ENCODE measurements at places on chromosomes 4 and X. TPM values are rescaled to one million over a fixed set of nuclear protein-coding genes. Genes with fewer than 3 reads are reported as not detected.

GRCh38 chr4:86910369-86910768 lies 18.1 kb upstream of the C4orf36 start:
- no peak for DNase-seq

NMU gene
- total RNA-seq = not detected

DNA sequence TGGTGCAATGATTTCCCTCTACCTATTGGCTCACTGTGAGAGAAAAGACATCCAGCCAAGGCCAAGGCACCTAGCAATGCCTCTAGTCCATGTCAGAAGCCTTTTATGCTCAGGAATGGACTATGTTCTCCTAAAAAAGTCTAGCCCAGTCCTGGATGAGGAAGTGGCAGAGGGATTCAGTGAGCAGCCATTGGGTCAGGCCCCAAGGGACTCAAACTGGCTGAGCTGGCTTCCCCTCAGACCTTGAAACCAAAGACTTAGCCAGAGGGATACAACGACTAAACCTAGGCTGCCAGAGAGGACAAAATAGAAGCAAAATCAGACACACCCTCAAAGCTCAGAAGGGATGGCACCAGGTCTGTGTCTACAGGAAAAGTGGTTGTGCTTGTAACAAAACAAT lies 49.1 kb downstream of the ARHGEF9 start:
- DNase-seq = no peak

NHSL2 gene
- 2.9 TPM for total RNA-seq

DNA sequence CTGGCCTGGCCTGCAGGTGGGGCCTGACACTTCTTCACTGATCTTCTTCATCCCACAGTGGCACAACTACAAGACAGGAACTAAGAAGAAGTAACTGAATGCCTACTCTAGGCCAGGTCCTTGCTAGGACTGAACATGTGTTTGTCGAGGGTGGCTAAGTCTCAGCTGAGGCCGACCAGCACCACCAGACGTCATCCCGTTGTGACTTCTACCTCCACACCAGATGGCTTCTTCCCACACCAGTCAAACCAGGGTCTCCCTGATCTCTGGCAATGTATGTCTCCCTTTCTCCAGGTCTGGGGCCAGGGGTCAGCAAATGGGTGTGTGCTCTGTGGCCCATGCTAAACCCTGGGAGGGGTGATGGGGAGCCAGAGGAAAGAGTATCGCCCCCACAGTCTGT lies 40.2 kb downstream of the PJA1 start:
- DNase-seq = no peak

DNA sequence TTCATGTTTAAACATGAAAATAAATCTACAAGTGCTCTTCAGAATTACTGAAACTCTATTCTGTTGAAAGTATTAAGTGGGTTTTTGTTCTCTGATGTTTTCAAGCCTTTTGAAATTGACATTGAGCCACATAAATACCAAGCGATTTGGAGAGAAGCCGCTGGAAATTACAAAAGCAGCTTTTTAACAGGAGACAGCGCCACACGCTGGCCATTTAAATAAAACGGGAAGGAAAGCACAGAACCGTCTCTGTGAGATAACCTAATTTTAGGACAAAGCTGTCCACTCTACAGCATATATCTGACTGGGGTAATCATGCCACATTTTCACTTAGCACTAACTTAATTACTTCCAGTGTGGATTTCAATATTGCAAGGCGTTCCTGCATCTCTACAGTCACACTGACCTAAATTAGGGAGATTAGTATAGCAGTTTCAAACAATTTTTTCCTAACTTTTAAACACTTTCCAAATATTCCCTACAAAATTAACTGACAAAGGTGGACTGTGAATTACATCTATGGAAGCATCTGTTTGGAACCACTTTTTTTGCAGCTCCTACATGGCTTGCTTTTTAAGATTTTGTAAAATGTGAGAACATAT lies 6.8 kb upstream of the ANOS1 start:
- DNase-seq = peak; percentile 63

GRCh38 chr4:56342746-56343145 lies 44.5 kb downstream of the AASDH start:
- no peak for DNase-seq

ZNF141 gene
- total RNA-seq = 24.1 TPM

GRCh38 chr4:102862016-102862415 lies 6.8 kb upstream of the CISD2 start:
- DNase-seq = no peak

DNA sequence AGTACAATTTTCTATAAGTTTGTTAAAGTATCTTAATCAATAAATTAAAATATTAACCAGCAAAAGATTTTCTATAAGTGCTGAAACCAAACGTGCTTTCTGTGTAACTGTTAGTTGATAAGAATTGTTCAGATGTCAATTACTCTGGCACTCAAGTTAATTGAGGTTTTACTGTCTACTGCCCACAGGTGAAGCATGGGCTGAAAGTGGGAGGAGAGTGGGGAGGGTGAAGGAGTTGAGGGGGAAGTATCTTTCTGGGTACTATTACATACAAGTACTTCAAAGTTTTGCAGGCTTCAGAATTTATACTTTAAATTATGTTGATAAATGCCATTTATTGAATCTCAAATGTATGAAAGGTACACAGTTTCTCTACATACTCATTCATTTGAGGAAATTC lies 19.1 kb upstream of the CXCL3 start:
- no peak for DNase-seq

DNA sequence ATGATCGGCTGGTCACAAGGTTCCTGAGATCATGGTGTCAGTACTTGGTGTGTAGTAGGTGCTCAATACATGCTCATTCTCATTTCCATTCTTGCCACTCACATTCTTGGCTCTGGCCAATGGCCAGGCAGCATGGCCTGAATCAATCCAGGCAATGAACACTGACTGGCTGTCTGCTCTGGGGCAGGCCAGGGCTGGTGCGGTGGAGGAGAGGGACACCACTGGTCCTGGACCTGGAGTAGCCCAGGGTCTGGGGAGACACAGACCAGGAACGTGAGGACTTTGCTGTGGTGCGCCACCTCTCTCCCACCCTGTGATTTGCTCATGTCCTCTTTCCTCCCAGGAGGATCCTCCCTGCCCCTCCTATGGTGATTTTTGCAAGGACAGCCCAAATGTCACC lies 119.4 kb downstream of the PSAPL1 start:
- no peak for DNase-seq

DNA sequence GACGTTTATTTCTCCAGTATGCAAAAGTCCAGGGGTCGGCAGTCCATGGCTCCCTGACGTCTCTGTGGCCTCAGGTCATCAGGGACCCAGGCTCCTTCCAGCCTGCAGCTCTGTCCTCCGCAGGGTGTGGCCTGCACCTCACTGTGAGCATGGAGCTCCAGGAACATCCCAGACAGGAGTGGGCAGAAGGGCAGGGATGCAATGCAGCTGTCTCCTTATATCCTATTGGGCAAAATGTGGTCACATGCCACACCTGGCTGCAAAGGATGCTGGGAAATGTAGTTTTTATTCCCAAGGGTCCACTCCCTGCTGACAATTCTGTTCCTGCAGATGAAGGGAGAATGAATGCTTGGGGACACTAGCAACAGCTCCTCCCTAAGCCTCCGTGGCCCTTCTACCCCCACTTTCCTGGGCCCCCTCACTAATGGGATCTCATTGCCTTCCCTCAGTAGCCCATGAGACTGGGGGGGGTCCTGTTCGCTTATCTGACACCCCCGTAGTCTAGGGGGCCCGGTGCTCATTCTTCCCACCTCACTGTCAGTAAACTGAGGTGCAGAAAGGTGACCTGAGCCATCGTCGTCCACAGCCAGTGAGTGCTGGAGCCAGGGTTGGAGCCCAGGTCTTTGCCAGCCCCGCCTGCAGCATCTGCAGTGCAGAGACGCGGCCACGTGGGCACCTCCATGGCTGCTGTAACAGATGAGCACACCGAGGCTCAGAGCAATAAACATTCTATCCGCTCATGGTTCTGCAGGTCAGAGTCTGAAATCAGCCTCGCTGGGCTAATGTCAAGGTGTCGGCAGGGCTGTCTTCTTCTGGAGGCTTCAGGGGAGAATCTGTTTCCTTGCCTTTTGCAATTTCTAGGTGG lies 5.9 kb upstream of the GRPEL1 start:
- no peak for DNase-seq

DNA sequence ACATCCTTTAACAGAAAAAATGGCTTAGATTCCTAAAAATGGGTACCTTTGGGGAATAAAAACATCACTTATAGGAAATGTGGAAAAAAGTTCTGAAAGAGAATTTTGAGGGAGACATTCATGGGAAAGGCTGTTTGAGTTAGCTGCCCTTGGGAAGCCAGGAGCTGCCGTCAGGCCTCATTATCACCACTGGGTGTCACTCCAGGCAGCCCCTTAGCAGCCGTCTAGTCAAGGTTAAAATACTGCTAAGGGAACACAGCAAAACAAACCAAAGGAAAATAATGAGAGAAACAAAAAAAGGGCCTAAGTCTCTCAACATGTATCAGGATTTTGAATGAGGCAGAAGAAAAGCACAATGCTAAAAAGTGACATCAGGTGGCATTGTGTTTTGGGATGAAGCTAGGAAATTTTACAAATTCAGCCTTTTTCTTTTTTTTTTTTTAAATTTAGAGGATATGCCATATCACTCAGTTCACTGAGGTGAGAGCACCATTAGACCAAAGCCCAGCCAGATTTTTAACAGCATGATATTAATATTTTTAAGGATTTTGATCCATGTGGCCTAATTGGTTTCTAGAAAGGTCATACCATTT lies 235.3 kb downstream of the GPAT3 start:
- peak; percentile 45 for DNase-seq

DMRTC1 gene
- not detected for total RNA-seq

- DNase-seq = peak; percentile 13
These were observed 30.7 kb downstream of the MSN start for GRCh38 chrX:65697915-65698796.

DNA sequence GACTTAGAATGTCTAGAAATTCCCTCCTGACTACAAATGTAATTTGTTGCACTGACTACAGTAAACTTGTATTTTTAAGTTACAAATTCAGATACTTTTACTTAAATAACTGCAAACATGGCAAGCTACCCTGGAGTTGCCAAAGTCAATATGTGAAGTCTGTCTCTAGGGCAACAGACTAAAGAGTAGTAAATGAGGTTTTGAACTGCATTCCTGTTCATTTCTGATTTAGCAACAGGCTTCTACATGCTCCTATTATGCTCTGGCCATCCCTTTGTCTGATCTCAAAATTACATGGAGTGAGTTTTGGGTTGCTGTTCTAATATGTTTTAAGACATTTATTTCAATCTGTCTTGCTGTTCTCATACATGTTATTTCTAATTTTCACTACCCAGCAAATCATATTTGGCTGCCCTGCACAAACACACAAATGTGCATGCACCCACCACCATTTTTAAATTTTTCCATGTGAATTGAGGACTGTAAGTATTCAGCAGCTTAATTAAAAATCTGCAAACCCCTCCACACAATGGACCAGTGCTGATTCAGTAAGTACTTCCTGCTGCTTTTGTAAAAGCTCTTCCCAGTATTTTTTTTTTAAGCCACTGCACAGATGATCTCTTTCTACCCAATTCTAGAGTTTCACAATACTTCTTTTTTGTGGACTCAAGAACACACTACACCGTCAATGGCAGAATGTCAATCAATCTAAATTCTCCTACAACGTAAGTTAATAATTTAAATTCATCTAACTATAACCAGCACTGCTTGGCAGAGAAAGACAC lies 26.7 kb downstream of the SH3RF1 start:
- no peak for DNase-seq

- no peak for DNase-seq
These were observed 440.4 kb upstream of the ZFP42 start for GRCh38 chr4:187555174-187555573.

DNA sequence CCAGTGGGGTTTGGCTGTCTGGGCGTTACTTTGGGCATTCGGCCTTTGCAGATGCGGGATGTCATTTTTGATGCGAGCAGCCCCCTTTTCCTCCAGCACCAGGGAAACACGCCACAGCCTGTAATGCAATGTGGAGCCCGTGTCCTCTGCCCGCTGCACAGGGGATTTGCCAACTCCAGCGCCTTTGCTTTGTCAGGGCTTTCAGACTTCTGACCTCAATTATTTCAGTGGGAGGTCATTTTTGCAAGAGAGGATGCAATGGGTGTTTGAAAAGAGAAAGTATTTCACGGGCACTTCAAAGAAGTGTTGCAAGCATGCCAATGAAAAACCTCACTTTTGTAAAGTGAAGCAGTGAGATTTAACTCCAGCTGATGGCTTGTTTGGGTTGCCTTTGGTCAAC lies 11.5 kb downstream of the CLCN4 start:
- DNase-seq = no peak

DNA sequence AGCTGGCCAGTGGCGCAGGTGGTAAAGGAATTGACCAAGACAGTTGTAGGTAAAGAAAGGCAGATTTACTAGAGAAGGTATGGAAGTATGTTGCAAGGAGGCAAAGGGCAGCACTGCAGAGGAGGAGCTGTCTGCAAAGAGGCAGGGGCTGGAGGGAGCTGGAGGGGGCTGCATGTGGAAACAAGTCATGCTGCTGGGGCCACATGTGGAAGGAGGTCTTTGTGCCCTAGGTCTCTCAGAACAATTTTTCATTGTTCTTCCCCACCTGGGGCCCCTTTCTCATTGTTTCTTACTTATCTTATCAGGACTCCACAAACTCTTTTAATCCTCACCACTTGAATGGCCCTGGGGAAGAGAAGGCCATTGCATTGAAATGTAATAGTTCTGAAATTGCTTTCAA lies 144.8 kb upstream of the PLAC1 start:
- DNase-seq = no peak

MAGEA9B gene
- total RNA-seq = not detected

DNA sequence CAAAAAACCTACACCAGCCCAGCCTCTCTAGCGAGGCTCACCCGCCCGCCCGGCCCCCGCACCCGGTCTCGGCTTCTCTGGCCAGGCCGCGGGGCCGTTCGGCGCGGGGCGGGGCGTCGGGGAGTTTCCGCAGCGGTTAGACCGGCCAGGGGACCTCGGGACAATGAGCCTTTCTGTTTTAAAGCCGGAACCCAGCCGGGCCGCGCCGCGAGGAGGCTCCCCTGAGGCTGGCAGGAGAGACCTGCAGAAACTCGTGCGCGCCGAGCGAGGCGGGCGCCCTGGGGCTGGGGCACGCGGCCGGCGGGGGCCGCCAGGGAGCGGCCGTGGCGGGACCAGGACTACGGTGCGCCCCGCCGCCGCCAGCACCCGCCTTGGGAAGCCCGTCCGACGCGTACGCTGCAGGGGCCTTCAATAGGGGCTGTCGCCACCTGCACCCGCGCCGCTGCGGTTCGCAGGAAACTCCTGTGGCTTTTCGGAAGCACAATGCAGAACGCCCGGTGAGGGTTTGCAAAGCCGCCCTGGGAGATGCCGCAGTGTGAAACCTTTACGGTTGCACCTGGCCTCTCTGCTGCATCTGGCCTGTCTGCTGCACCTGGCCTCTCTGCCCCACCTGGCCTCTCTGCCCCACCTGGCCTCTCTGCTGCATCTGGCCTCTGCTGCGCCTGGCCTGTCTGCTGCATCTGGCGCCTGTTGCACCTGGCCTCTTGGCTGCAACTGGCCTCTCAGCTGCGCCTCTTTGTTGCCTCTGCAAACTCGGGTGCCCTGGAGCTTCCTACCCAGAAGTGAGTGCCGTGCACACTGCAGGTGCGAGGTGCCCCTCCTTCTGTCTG lies 63.9 kb downstream of the TRAPPC11 start:
- DNase-seq = peak; percentile 76

GRCh38 chr4:21387683-21388082 lies 560.9 kb downstream of the KCNIP4 start:
- no peak for DNase-seq

SLC6A14 gene
- total RNA-seq = under 0.01 TPM

- peak; percentile 35 for DNase-seq
These were observed 28.2 kb downstream of the FAM149A start for GRCh38 chr4:186132577-186133242.

- no peak for DNase-seq
These were observed 55.8 kb upstream of the ENPP6 start for GRCh38 chr4:184273166-184274147.

ZNF157 gene
- not detected for total RNA-seq

Measured in body of pancreas (tissue), 4 donors.